ENCODE measurements at places on chromosomes 5 and 9.
A peak's percentile ranks its signal among the peaks of the same experiment; 100 is the strongest.

DNA sequence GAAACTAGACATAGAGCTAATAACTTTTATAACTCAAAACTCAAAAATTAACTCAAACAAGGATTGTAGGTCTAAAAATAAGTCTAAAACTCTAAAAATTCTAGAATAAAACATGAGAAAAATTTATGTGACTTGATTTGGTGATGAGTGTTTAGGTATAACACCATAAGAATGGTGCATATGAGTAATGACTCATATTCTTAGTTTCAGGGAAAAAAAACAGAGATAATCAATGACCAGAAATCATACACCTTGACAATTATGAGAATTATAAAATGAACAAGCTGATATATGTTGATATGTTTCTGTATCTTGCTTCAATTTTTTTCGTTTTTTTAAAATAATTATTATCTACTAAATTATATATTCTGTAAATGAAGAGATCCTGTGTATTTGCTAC, 541.2 kb downstream of the PTPRD start:
- DNase-seq: no peak

GRCh38 chr5:178160176-178160575, 6.5 kb upstream of the NHP2 start:
- no peak for DNase-seq

- DNase-seq: no peak
These were observed 62.0 kb upstream of the CDH6 start for GRCh38 chr5:31131381-31131891.

DNA sequence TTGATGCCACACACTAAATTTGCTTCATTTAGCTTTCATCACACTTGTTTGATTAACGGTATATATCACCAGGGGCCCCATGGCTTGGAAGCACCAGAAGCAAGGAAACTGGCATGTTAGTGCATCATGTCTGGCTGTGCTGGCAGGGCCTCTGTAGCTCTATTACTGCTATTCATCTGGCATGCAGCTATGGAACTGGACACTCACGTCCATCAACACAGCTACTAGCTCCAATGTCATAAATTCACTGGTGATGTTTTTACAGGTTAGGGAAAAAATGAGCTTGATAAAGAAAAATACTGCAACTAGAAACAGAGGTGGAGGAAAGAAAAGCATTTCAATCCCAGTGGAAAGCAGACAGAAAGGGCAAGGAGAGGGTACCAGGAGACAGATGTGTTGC, 343.2 kb downstream of the DEPDC1B start:
- DNase-seq: no peak

GRCh38 chr9:35847792-35848572, 19.0 kb downstream of the TMEM8B start:
- DNase-seq: peak; percentile 52

Data from stimulated activated naive CD8-positive, alpha-beta T cell treated with anti-CD3 and anti-CD28 coated beads, Interleukin-15, Interleukin-2, amounts not matched to agents 100 U/mL and 50 U/mL, for 24 hours (primary cell).